Dermis blood vessel endothelial cell (primary cell): ENCODE measurements at places on chromosomes 6 and 20.

DNA sequence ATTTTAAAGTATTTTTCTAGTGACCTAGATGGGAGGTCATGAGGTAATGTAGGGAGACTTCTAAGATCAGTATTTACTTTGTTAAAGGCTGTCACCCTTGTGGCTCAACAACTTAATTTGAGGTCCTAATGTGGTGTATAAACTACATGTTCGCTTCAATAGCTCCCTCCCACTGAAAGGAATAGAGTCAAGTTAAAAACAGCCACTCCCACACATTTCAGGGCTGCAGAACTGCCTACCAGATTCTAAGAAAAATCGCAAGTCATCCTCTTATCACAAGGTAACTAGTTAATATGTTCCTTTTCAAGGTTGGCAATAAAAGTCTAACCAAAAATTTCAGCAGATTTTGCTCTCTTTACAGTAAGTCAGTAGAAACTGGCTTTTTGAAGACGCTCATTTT is 15.1 kb downstream of the GSTA1 start:
- DNase-seq = no peak

DNA sequence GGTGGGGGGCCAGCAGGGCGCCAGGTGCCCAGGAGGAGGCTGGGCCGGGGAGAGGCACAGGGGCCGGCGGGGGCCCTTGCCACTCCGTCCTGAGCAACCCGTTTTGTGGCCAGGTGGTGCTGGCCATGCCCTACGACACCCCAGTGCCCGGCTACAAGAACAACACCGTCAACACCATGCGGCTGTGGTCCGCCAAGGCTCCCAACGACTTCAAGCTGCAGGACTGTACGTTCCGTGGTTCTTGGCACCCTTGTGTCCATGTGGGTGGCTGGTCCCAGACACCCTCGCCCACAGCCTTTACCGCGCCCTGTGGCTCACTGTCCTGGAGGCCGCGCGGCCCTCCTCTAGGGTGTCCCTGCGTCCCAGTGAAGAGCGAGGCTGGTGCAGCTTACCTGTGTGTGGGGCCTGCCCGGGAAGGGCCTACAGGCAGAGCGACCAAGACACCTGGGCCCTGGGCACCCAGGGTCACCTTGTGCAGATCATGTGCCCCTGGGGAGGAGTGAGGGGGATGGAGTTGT is 28.7 kb downstream of the PYGB start:
- no peak for DNase-seq

DNA sequence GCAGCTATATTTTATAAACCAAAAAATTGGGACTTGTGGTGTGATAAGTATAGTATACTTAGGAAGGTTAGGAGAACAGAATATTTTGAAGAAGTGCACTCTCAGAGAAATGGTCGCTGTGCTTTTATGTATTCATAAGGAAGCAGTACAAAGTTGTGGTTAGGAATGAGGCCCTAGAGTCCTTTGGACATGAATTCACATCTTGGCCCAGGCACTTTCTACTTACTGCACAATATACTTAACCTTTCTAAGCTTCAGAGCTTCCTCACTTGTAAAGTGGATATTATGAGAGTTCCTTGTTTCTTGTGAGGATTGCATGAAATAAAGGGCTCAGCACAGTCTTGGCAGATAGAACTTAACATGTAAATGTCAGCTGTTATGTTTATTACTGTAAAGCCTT is 21.0 kb upstream of the SERINC3 start:
- no peak for DNase-seq

DNA sequence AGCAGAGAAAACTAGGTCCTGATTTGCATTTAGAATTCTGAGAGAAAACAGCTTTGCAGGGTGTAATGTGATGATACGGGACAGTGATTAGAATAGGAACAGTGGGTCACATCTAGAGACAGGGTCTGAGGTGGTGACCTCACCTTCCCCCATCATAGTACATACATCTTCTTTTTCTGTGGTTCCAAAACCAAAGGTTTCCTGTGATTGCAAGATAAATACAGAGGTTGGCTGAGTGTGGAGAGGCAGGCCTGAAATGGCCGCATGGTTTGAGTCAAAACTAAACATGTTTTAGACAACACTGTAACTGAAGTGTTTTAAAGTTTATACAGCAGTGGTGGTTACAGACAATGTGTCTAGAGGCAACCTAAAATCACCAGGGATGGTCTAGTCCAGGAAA is 10.4 kb upstream of the NT5DC1 start:
- no peak for DNase-seq

GRCh38 chr20:21191839-21192238 is 66.0 kb downstream of the KIZ start:
- DNase-seq = no peak

DNA sequence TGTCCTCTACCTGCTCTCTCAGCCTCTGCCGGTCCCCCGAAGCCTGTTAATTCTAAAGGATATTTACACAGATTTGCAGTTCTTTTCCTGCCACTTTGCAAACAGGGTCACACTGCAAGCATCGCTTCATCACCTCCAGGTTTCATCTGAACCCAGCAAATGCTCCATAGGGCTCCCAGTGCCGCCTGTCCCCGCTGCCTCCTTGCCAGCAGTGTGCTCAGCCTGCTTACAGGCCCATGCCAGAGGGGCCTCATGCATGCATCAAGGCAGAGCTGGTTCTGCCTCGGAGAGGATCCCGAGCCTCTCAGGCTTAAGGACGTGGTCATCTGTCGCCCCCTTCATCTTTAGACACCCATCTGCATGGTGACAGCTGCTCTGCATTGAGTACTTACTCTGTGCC is 10.5 kb downstream of the SIRPA start:
- DNase-seq = no peak

DNA sequence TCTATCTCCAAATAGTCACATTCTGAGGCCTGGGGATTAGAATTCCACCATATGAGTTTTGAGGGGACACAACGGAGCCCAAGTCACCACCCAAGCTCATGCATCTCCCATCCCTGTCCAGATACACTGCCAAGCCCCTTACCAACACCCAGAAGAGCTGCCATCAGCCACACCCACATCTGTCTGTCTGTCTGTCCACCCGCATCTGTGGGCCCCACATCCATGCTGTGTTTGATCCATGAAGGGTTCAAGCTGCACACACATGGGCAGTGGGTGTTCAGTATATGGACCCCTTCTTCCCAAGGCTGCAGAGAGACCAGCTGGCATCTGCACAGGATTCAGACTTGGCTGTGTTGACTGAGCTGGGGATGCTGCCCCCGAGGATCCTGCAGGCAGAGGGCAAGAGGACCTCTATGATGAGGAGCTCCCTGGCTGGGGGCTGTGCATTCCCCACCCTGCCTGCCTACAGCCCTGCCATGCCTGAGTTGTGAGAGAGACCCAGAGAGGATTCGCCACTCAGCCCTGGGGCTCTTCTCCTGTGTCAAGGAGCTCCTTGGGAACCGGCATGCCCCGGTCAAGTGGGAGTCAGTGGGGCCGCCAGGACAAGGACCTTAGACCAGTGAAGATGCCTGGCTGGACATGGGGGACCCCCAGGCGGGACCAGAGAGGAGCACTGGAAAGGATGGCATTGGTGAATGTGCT is 206.4 kb downstream of the SYNDIG1 start:
- no peak for DNase-seq

- DNase-seq = no peak
These were observed 49.8 kb upstream of the ENPP5 start for GRCh38 chr6:46220352-46221221.

DNA sequence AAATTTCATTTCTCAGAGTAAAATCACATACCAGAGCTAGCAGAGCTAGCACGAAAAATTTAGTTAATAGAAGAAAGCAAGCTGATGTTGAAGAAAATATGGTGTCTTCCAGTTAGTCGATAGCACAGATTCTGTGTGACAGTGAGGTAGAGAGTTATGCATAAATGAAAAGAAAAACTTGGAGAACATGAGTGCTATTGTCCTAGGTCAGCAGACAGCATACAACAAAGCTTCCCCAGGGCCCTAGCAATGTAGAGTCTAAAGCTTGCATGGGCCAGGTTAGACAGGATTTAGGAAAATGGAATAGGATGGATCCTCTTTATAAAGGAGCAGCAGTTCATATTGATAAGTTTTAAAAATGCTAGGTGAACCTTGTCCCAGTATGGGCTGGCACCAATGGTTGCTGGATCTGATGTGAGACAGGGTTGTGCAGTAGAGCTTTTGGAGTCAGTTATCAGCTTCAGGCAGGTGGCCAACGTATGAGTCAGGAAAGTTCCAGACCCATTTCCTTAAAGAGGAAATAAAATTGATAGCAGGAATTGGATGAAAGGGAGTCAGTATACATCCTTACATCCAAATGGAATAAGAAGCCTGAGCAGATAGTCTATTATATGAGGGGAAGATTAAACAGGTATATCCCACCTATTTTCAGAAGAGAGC is 277.2 kb downstream of the FRK start:
- no peak for DNase-seq

DNA sequence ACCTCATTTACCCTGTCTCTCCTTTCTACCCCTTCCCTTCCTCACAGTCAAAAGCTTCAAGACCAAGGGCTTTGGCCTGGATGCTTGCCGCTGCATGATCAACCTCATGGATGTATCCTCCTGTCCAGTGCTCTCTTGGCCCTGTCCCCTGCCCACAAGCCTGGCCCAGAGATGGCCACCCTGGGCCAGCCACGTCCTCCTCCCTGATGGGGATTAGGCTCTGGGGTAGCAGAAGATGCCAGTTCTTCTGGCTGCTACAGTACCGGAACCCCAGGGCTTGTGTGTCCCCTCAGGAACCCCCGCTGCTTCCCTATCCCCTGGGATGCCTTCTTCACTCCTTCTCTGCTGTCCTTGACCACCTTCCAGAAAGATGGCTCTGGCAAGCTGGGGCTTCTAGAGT is 22.3 kb downstream of the CAPN11 start:
- no peak for DNase-seq

- DNase-seq = no peak
These were observed 17.4 kb upstream of the SLCO4A1 start for GRCh38 chr20:62624719-62625453.
